Stimulated activated CD8-positive, alpha-beta memory T cell treated with anti-CD3 and anti-CD28 coated beads, Interleukin-7, amount 100 ng/mL, for 1 hour (primary cell): ENCODE measurements at places on chromosomes 7 and 10.

GRCh38 chr7:1910081-1910685 is 240.1 kb downstream of the ELFN1 start:
- DNase-seq = no peak

DNA sequence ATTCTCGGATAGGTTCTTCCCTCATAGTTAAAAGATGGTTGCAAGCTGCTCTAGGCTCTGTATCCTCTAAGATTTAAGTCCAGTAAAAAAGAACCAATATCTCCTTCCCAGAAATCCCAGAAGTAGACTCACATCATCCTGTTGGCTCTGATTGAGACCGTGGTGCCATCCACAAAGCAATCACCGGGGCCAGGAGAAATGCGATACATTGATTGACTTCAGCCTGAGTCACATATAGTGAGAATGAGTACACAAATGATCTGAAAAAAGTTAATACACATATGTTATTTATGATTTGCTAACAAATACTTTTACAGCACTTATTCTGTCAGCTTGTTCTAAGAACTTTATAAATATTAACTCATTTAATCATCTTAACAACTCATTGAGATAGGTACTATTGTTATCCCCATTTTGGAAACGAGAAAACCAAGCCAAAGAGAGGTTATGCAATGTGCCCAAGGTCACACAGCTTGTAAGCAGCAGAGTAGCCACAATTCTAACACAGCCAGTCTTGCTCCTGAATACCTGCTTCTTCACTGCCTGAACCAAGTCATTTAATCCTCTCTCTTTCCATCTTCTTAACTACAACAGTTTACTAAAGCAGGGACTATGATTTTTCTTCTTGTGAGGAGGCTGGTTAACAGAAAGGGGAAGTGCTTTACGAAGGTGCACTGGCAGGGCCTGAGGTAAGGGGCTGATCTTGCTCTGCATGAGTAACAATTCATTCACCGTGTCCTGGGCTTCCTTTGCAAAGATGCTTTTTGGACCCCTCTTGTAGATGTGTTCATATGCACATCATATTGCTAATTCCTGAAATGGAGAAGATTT is 177.0 kb downstream of the REEP3 start:
- DNase-seq = no peak

DNA sequence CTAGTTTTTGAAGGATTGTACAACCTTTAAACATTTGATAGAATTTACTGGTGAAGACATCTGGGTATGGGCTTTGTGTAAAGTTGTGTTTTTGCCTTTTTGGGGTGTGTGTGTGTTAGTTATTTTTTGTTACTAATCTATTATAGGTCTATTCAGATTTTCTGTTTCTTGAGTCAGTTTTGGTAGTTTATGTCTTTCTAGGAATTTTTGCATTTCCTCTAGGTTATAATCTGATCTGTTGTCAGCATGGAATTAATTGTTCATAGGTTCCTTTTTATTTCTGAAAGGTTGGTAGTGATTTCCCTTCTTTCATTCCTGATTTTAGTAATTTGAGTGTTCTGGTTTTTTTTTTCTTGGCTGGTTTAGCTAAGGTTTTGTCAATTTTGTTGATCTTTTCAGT is 17.7 kb downstream of the SEPTIN7 start:
- DNase-seq = no peak

- no peak for DNase-seq
Measured at GRCh38 chr10:110808615-110809014, 63.1 kb upstream of the PDCD4 start.

GRCh38 chr10:102752934-102753664 is 9.4 kb downstream of the WBP1L start:
- DNase-seq = no peak
